ENCODE measurements at places on chromosomes 6 and 20.

DNA sequence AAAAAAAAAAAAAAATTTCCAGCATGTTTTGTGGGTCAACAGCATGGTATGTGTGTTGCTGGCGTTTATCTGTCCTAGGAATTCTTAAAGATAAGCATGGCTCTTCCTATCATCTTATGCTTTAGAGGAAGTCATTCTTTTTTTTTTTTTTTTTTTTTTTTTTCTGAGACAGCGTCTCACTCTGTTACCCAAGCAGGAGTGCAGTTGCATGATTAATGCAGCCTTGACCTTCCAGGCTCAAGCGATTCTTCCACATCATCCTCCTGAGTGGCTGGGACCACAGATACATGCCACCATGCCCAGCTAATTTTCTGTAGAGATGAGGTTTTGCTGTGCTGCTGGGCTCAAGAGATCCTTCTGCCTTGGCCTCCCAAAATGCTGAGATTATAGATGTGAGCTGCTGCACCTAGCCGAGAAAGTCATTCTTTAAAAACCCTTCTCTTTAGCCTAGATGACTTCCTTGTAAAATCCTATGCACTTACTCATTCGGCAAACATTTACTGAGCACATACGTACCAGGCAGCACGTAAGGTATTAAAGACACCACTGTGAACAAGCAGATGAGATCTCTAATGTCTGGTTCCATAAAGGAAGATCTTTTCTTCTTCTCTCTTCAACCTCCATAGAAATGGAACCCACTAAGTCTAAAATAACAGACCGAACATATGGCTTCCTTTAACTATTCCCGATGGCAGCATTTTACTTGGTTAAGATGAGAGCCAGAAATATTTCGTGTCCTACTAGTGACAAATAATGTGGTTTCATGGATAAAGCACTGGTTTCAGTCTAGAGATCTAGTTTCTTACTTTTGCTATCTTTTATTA lies 122.4 kb downstream of the RIN2 start:
- no peak for DNase-seq

DNA sequence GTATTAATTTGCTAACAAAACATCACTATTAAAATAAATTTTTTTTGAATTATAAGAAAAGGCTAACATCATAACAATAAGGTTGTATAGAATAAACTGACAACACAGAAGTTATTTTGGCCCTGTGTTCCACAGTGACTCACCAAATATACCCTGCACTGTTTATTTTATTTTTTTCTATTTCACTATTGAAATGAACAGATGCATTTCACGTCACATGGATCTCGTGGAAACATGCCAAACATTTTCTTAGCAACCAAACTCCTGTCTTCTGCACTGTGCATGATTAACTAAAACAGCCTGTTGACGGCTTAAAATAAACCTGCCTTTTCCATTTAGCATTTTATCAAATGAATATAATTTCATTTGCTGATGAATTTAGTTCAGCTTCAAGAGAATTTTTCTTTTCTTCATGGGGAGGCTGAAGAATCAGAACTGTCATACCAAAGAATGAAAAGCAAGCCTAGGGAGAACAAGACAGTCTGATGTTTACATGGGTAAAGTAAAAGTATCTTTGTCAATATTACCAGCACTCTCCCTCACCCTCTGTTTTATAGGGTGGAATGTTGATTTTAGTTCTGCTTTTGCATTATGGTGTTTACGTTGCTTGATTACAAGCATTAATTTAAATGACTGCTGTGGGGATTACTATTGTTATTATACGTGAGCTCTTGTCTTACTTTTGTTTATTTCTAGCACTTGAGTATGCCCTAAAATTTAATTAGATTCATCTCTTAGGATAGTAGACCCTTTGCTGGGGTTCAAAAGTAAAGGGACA lies 115.3 kb downstream of the LCA5 start:
- DNase-seq = no peak

DNA sequence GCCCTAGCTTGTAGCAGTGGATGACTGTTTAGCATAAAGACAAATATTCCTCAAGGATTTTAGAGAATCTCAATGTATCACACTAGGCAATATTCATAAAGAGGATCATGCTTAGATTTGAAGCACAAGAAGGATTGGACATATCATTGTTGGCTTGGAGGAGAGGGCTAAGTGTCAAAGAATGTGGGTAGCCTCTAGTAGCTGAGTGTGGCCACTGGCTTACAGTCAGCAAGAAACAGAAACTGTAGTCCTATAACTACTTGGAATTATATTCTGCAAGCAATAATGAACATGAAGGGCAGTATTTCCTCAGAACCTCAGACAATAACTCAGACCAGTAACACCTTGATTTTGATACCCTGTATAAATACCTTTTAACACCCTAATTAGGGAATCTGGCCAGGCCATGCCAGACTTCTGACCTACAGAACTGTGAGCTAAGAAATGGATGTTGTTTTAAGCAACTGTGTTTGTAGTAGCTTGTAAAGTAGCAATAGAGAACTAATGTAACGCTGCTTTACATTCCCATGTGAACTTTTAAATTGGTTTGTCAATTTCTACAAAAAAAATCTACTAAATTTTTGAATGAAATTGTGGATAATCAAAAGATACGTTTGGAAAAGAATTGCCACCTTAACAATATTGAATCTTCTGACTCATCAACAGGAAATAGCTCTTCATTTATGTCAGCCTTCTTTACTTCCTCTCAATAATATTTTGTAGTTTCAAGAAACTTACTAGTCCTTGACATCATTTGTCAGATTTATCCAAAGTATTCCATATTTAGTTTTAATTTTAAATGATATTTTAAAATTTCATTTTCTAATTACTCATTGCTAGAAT lies 65.2 kb upstream of the RSPO3 start:
- DNase-seq = no peak

- no peak for DNase-seq
Measured at GRCh38 chr20:62860924-62861691, 514 bp downstream of the TCFL5 start.

DNA sequence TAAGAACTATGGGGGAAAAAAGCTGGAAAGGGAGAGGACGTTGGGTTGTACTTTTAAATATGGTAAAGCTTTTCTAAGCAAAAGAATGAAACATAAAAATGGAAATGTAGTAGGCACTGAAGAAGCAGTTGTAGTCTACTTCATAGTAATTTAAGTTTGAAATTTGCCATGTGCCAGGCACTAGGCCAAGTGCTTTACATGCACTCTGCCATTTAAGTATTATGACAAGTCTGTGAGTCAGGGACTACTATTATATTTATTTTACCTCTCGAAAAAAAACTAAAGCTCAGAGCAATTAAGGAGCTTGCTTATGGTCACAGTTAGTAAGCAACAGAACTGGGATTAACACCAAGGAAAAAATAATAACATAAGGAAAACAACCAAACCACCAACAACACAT lies 257.8 kb downstream of the GMDS start:
- DNase-seq = no peak

GRCh38 chr6:159473475-159474263 lies 219.4 kb downstream of the SOD2 start:
- DNase-seq = no peak

- no peak for DNase-seq
Measured at GRCh38 chr6:127453845-127454619, 5.2 kb downstream of the KIAA0408 start.

DNA sequence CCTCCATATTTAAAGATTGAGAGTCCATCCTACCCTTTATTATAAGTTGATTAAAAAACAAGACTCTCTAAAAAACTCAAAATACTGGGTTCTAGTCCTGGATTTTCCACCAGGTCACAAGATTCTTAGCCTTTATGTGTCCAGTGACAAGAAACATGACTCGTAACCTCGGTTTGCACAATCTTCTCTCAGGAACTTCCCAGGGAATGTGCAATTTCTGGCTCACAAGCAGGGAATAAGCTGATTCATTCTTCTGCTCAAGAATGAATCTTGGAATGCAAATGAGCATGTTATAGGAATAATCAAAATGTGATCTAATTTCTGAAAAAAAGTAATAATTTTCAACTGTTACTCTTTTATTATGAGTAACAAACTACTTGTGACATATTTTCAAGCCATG lies 45.1 kb downstream of the OGFRL1 start:
- DNase-seq = no peak

DNA sequence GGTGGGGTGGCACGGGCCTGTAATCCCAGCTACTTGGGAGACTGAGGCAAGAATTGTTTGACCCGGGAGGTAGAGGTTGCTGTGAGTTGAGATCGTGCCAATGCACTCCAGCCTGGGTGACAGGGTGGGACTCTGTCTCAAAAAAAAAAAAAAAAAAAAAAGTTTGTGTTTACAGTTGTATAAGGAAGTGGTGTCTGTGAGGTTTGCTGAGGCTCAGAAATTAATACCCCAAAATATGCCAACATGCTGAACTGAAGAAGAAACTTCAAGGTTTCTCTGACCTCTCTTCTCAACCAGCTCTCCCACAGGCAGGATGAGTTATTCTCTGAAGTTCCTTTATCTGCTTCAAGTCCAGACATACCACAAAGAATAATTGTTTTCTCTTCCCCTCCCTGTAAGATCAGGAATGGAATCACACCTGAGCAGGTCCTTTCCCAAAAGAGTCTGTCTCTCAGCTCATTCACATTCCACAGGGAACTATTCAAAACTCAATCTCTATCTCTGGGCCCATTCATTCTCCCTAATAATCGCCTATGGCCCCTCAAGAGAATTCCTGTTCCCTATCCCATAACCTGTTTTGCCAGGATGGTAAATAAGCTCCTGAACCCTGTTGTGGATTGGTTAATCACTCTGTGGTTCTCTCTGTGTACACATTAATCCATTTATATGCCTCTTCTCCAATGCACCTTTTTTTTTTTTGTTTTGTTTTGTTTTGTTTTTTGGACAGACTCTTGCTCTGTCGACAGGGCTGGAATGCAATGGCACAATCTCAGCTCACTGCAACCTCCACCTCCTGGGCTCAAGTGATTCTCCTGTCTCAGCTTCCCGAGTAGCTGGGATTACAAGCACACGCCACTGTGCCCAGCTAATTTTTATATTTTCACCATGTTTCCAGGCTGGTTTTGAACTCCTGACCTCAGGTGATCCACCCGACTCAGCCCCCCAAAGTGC lies 17.4 kb upstream of the KIFC1 start:
- no peak for DNase-seq

GRCh38 chr6:111184827-111185532 lies 97.7 kb downstream of the SLC16A10 start:
- no peak for DNase-seq

DNA sequence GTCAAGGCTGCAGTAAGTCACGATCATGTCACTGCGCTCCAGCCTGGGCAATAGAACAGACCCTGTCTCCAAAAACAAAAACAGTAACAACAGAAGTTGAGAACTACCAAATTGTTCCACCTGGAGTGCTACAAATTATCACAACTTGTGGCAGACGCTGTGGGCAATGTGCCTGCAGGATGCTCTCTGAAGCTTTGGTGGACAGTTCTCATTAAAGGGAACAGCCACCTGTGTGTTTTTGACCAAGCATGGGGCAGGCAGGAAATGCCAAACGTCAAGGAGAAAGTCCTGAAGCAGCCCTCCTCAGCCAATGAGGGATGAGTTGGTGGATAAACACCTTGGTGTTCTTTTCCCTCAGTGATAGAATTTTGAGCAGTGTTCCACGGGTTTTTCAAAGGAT lies 15.8 kb downstream of the COX4I2 start:
- DNase-seq = no peak

DNA sequence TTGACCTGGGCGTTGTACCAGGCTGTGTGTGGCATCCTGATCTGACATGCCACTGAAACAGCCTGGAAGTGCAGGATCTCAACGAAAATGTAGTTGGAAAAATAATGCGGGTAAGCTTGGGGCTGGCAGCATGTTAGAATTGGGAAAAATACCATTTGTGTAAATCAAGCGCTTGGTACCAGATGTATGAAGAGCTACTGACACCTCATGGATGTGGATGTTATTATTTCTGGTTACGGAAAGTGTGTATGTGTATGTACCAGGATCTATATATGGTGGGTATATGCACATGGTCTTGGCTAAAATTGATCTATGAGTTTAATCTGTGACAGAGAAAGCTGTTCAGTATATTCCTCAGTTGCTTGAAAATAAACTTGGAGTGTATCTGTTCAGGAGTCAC lies 22.7 kb downstream of the HIVEP1 start:
- DNase-seq = no peak

DNA sequence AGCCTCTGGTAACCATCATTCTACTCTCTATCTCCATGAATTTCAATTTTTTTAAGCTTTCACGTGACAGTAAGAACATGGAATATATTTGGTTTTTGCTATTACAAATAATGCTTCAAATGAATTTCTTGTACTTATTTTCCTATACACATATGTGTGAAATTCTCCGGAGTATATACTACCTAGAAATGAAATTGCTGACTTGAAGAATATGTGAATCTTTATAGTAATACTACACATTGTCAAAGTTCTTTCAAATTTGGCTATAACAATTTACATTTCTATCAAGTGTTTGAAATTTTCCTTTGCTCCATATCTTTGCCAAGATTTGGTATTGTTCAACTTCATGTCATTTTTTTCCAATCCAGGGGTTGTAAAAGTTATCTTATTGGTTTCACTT lies 11.6 kb upstream of the VGLL2 start:
- DNase-seq = no peak

DNA sequence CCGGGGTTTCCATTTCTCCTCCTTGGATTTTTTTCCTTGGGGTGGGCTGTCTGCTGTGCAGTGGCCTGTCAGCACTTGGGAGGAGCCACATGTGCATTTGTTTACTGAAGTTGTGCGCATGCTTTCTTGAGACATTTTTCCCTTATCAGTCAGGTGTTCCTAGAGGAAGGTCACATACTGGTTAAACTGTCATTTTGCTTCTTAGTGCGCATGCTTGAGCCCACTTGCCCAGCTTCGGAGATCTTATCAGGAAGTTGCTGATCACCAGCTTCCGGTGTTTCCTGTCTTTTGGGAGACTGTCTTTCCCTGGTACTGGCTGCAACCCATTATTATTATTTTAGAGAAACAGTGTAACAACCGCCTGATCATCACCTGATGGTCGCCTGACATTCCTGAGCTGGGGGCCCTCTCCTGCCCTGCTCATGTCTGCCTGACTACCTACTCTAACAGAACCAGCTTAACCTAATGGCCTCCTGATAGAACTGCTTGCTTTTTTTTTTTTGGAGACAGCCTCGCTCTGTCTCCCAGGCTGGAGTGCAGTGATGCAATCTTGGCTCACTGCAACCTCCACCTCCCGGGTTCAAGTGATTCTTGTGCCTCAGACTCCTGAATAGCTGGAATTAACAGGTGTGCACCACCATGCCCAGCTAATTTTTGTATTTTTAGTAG lies 378 bp upstream of the ERVFRD-1 start:
- DNase-seq = no peak

GRCh38 chr20:8303651-8304050 lies 171.6 kb downstream of the PLCB1 start:
- no peak for DNase-seq

GRCh38 chr6:18609715-18610114 lies 222.6 kb downstream of the RNF144B start:
- DNase-seq = no peak

- no peak for DNase-seq
Measured at GRCh38 chr6:67916399-67916798, 718.7 kb upstream of the ADGRB3 start.

DNA sequence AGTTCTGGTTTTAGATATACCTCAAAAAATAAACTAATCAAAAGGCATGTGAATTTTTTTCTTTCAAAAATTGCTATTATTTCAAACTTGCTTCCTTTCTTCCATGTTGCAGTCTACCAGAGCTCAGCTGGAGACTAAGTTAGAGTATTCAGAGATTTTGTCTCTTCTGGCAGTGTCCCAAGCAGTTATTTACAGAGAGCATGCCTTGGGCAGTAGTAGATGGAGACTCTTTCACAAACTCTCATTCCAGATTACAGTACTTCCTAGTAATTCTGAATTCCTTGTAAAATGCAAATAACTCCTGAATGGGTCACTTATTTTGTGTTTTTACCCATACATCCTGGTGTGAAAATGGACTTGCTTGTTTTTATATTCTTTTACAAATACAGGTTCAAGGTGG lies 703.4 kb downstream of the EPHA7 start:
- DNase-seq = no peak

- no peak for DNase-seq
Measured at GRCh38 chr20:33018169-33018931, 10.8 kb downstream of the BPIFB2 start.

Measured in stimulated activated CD8-positive, alpha-beta memory T cell treated with anti-CD3 and anti-CD28 coated beads, Interleukin-15, amount 100 ng/mL, for 48 hours (primary cell).